ENCODE measurements at places on chromosomes 2 and 18. TPM values are rescaled to one million over a fixed set of nuclear protein-coding genes. Genes with fewer than 3 reads are reported as not detected.

- DNase-seq: no peak
- H3K4me1 ChIP-seq: peaks cover 28% of the 10 kb centered on the region
- peak overlapping the region; percentile 25 for H3K4me3 ChIP-seq
- no peak overlapping the region for H3K27ac ChIP-seq
- peaks cover 17% of the 10 kb centered on the region for H3K27me3 ChIP-seq
Observed at GRCh38 chr2:241273210-241274020, 42.1 kb downstream of the HDLBP start.

GRCh38 chr2:123695426-123695825, 329.7 kb upstream of the CNTNAP5 start:
- no peak for DNase-seq
- no peak overlapping the region for H3K4me3 ChIP-seq
- H3K4me1 ChIP-seq: no peaks in the 10 kb centered on the region
- no peaks in the 10 kb centered on the region for H3K27me3 ChIP-seq

DNA sequence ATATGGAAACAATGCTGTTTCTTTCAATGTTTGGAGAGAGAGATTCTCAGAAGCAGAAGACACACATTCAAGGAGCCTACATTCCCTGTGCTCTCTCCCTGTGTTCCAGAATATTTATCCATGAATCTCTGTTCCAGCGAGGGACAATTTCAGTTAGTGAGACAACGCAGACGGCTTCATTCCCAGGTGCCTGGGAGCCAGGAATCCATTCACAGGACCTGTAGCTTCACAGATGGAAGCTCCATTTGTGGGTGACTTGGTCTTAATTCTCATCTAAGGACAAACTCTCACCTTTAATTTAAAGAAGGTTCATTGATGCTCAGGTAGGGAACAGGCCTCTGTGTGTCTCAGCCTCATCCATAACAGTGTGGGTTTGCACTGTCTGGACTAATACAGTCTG, 1156.6 kb downstream of the RPIA start:
- no peak overlapping the region for H3K4me3 ChIP-seq
- H3K36me3 ChIP-seq: no peaks in the 10 kb centered on the region
- no peak overlapping the region for H3K27ac ChIP-seq
- no peak for DNase-seq
- no peaks in the 10 kb centered on the region for H3K27me3 ChIP-seq
- no peaks in the 10 kb centered on the region for H3K4me1 ChIP-seq

DNA sequence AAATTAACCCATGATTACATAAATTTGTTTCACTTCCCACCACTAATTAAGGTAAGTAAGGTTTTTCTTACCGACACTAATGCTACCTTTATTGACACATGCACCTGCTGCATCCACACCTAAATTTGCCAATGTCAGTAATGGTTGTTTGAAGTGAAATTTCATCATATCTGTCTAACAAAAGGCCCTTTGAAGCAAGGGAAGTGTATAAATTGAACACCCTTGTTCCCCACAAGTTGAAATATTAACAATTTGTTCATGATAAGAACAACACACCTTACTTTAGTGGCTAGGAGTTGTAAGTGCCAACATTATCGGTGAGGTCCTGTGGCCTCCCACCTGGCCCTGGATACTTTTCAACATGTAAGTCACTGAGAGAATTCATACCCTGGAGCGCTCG, 116.3 kb upstream of the CDCA7 start:
- no peak overlapping the region for H3K27ac ChIP-seq
- H3K27me3 ChIP-seq: no peaks in the 10 kb centered on the region
- H3K4me3 ChIP-seq: no peak overlapping the region
- no peaks in the 10 kb centered on the region for H3K36me3 ChIP-seq

DNA sequence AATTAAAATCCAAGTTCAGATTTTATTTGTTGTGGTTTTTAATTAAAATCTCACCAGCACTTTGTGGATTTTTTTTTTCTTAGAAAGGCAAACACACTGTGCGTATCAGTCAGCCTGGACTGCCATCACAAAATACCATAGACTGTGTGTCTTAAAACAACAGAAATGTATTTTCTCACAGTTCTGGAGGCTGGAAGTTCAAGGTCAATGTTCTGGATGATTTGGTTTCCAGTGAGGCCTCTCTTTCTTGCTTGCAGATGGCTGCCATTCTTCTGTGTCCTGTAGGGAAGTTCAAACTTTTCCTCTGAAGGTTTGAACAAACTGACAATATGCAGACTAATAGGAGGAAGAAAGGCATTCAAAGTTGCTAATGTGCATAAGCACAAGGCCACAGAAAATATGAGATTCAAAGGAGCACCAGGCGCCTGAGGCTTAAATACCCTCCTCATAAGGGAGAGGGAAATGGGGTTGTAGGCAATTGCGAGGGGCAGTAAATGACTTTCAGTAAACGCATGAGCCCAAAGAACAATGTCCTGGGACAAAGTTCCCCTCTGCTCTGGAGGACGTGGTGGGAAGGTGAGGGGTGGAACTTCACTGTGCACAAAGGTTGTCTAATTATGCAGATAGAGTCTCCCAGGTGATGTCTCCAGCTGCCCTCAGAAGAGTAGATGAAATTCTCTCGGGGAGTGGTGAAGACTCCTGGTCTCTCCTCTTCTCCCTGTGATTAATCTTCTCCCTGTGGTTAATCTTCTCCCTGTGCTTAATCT, 26.5 kb upstream of the KCNF1 start:
- H3K27me3 ChIP-seq: peaks cover 4% of the 10 kb centered on the region
- DNase-seq: no peak
- H3K36me3 ChIP-seq: no peaks in the 10 kb centered on the region
- no peak overlapping the region for H3K4me3 ChIP-seq

- H3K36me3 ChIP-seq: no peaks in the 10 kb centered on the region
- DNase-seq: no peak
- H3K27ac ChIP-seq: no peak overlapping the region
- H3K4me1 ChIP-seq: peaks cover 15% of the 10 kb centered on the region
- H3K27me3 ChIP-seq: no peaks in the 10 kb centered on the region
- H3K4me3 ChIP-seq: no peak overlapping the region
Observed at GRCh38 chr18:76209597-76209996, 285.4 kb downstream of the ZNF516 start.

DNA sequence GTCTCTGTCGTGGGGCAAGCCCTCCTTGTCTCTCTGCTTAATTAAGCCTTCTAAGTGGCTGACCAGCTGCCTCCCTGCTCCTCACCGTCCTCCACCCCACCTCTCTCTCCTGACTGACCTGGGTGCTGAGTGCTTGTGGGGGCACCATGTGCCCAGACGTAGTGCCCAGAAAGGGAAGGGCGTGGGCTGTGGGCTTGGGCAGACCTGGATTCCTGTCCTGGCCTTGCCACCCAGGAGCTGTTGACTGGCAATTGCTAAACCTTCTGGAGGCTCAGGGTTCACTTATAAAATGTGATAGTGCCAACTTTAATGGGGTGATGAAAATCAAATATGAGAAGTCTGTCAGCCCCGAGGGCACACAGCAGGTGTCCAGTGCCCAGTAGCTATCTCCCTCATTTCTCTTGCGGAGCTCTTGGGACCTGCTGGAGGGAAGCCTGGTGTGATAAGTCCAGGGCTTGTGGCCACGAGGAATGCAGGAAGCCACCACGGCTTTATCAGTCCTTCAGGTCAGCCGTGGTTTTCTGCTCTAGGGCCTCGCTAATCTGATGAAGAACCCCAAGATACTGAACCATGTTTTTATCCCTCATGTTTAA, 22.0 kb upstream of the INHBB start:
- H3K4me3 ChIP-seq: no peak overlapping the region
- no peak overlapping the region for H3K27ac ChIP-seq
- H3K27me3 ChIP-seq: peaks cover 18% of the 10 kb centered on the region
- H3K4me1 ChIP-seq: no peaks in the 10 kb centered on the region
- no peak for DNase-seq

IL1R2 gene
- total RNA-seq: 4.9 TPM

SIX3 gene
- not detected for total RNA-seq

LHCGR gene
- 0.05 TPM for total RNA-seq

PDE11A gene
- total RNA-seq: 0.14 TPM

SOWAHC gene
- total RNA-seq: 7.3 TPM

MRPS5 gene
- total RNA-seq: 71.5 TPM

ATOH8 gene
- 2.0 TPM for total RNA-seq

UBE2F gene
- 50.7 TPM for total RNA-seq

USP34 gene
- 54.5 TPM for total RNA-seq
